Activated CD4-positive, alpha-beta T cell treated with anti-CD3 and anti-CD28 coated beads, Interleukin-2, Interleukin-4, amounts not matched to agents 100 ng/mL and 50 ng/mL, durations not matched to agents 16 hours and 8 hours (primary cell): ENCODE measurements at places on chromosomes 7 and 10.

GRCh38 chr7:125675640-125676039 lies 746.0 kb upstream of the POT1 start:
- no peak for DNase-seq

- DNase-seq: no peak
These were observed 83.7 kb upstream of the KDM7A start for GRCh38 chr7:140260352-140261104.

DNA sequence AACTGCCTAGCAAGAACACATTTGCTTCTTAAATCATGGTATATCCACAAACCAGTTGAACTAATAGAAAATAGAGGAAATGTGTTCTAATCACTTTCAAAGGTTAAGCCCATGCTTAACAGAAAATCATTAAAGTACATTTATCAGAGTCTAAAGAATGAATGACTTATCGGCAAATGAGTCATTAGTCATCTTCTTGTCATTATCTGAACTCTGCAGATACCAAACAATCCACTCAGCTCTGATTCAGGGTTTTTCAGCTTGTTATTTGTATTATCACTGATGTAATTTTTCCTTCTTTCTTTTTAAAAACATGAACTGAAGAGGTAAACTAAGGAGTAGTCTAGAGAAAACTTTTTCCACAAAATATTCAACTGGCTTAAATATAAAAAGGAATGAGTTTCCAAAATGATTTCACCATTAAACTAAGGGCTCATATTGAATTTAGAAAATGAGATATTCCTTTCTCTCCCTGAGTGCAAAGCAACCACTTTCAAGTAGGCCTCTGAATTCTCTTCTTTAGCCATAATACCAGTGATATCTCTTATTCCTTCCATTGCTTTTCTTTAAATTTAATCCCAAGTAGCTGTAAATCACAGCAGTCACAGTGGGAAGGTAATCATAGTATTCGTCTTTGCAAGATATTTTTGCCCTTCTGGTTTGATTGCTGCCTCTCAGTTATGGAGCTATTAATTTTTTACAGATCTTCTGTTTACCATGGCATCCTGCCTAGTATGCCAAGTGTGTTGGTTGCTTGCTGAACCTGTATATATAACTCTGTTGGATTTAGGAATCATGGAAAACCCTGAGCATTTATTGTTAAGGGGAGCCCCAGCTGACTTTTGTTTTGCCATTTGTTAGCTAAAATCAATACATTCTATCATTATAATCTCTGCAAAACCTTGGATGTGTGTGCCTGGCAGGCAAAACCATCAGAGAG lies 125.1 kb downstream of the THSD7A start:
- no peak for DNase-seq

- DNase-seq: no peak
These were observed 50.3 kb upstream of the MACC1 start for GRCh38 chr7:20267482-20267881.

GRCh38 chr10:125102246-125102645 lies 58.1 kb downstream of the CTBP2 start:
- no peak for DNase-seq

DNA sequence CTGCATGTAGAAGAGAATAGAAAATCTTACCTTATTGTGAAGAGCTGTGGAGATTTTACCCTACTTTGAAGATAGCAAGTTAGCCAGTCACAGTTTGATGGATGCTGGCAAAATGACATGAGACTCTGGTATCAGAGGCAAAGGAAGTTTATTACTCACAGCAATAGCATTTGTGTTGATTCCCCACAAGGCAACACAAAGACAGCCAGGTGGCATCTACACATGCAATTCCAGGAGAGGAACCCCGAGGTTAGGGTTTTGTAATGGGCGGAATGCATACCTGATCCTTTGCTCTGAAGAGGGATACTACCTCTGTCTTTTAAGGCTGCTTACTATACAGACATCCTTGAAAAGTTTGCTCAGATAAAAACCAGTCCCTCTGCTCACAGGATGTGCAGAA lies 59.5 kb downstream of the AHR start:
- no peak for DNase-seq

DNA sequence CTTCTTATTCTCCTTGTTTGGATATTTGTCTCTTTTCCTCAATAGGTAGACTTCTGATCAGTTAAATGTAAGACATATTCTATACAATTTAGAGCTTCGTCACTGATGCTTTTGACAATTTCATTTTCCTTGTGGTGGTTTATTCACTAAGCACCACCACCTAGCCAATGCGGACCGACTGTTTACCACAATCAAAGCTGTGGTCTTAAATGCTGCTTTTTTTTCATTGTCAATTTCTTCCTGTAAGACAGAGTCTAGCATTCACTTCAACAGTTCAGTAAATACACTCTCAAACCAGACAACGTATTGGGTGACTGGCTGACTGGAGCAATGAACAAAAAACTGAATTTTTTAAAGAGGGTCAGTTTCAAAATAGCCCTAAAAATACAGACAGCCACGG lies 239.0 kb downstream of the DNAJB6 start:
- DNase-seq: no peak

GRCh38 chr10:110395350-110396283 lies 90.9 kb upstream of the SMNDC1 start:
- DNase-seq: peak; percentile 70

GRCh38 chr7:74269757-74270277 lies 15.6 kb upstream of the RFC2 start:
- DNase-seq: peak; percentile 41

- DNase-seq: no peak
These were observed 63.9 kb downstream of the CCDC71L start for GRCh38 chr7:106597014-106597413.

DNA sequence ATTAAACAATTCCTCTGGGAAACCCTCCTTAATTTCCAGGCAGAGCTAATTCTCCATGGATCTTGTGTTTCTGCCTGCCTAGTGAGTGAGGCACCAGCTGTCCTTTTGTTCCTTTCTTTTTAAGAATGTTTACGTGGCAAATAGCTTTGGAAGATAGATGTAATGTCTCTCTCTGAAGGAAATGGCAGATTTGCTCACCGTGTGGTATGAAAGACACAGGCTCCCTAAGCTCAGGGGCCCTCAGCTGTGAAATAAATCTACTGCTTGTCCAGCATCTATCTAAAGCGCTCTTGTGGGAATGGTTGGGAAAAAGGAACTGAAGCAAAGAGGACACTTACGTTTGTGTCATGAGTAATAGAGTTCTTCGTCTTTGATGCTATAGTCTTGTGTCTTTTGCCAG lies 64.6 kb downstream of the FAS start:
- no peak for DNase-seq

- peak; percentile 29 for DNase-seq
These were observed 22.1 kb downstream of the CLDN12 start for GRCh38 chr7:90425376-90425775.

- no peak for DNase-seq
These were observed 134.0 kb downstream of the PTPRN2 start for GRCh38 chr7:158453663-158454062.

- DNase-seq: peak; percentile 33
These were observed at the start of gene GPR37 for GRCh38 chr7:124765401-124766352. TSS of gene GPR37 (minus strand) at chr7:124765792. CDS start at chr7:124764976, 816 bp downstream.

GRCh38 chr10:25766687-25767221 lies 167.3 kb upstream of the MYO3A start:
- no peak for DNase-seq

DNA sequence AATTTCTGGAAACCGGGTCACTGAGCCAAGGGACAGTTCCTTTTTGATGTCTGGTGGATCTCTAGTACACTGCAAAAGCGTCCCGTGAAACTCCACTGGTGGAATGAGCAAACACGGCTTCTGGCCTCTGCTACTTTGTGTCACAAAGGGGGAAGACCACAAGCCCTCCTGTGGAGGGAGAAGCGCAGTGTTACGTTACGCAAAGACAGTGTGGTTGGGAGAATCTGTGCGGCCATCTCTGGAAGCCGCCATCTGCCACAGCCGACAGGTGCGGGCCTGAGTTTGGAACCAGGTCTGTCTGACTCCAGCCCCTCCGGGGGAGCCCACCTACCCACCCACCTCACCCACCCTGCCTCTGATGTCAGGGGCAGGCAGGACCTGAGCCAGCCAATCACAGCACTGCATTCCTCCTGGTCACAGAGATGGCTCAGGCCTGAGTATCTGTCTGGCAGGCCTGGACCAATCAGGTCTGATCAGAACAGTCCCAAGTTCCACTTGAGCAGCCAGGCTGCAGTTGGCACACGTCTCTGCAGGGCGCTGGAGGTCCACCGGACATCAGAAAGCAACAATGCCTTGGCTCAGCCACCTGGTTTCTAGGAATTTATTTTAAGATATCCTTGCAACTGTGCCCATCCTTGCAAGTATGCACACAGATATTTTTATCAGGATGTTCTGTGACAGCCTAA lies 3.0 kb upstream of the CYP2W1 start:
- no peak for DNase-seq

DNA sequence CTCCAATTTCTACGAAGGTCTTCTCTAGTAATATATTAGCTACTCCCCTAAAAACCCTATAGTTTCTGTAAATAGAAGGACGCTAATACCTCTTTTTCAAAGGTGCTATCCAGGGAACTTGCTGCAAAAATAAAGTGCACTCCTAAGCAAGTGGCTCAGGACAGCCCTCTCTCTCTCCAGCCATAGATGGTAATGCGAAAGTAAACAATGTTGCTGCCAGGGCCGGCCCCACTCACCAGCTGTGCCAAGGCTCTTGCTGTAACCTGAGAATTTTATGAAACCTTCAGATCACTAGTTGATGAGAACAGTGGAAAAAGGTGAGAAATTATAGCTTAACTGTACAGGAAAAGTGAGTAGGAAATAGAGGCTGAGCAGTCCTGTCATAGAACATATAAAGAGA lies 10.9 kb upstream of the TAS2R39 start:
- no peak for DNase-seq
